Left renal cortex interstitium (tissue), 4 donors: ENCODE measurements at places on chromosomes 6 and 20. TPM values are rescaled to one million over a fixed set of nuclear protein-coding genes. Genes with fewer than 3 reads are reported as not detected.

DNA sequence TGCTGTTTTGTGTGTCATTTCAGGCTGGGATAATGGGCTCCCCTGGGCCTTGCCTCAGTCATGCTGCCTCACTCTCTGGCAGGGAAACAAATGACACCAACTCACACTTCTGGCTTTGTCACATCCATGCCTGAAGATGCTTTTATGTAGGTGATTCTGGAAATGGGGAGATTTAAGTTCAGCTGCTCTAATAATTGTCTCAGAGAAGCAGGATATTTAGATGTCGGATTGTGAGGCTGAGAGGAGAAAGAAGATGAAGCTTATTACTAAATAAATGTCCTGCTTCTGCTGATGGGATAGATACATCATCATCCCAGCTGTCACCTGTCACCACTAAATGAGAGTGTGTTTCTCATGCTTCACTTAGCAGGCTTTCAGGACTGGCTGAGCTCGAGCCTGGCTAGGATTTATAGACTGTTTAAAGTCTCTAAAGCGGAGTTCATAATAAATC lies 480.2 kb upstream of the SPTLC3 start:
- no peak for DNase-seq

GRCh38 chr6:437037-437392 lies 45.5 kb downstream of the IRF4 start:
- DNase-seq: no peak

DNA sequence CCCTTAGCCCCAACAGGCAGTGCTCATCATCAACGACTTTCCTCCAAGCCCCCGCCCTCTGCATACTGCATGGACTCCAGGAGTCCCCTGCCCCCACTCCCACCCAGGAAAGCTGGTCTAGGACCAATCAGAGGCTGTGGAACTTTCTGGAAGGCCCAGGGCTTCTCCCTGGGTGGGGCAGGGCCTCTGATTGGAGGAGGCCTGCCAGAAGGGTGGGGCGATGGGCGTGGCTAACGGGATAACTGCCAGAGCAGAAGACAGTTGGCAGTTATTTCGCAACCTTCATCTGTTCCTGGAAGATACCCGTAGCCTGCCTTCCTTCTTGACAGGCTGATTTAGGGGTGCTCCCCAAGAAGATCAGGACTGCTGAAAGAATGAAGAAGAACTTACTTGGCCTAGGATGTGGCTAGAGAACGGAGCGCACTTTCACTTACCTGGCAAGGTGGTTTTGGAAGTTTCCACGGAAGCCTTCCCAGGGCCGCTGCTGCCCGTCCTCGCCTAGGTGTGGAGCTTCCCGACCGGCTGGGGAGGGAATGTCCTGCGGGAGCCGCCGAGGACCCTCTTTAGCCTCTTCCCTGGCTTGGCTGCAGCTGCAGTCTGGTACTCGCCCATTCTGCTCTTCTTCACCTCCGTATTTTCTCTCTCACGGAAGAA lies 209.0 kb downstream of the LRFN2 start:
- DNase-seq: no peak

DNA sequence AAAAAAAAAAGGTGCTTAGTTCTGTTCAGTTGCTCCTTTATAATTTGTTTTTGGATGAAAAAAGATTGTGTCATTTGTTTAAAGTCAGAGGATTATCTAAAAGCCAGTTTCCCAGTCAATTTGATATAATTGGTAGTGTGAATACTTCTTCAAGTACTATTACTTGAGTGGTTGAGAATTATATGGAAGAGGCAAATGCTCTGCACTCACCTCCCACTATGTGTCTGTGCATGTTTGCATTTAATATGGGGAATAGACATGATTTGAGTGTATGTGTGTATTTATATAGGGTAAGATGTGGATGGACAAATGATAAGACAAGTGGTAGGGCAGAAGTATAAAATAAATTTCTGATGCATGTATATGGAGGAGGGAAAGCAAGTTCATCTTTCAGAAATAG lies 15.8 kb downstream of the GJA1 start:
- no peak for DNase-seq

Gene CRISP3
- polyA plus RNA-seq: 0.34 TPM
